ENCODE measurements at places on chromosomes 12 and 14. TPM values are rescaled to one million over a fixed set of nuclear protein-coding genes. Genes with fewer than 3 reads are reported as not detected.

GRCh38 chr14:76050797-76051392 is 65.3 kb downstream of the IFT43 start:
- DNase-seq, result no peak

DNA sequence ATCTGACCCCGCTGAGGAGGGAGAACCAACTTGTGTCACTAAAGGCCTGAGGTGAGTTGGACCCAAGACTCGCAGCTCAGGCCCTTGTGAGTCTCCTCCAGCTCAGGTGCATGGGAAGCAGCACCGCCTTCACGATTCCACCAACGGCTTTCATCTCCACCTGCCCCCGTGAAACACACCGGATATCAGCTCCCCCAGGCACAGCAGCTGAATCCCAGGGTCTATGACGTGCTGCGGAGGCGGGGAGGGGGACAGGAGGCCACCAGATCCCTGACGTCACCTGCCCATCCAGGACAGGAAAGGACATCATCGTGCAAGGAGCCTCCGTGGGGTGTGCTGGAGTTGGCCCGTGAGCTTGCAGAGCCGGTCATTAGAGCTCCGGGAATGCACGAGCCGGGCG is 18.5 kb upstream of the SFSWAP start:
- DNase-seq, result no peak

- no peak for DNase-seq
These were observed 319.4 kb downstream of the SYT1 start for GRCh38 chr12:79183926-79184325.

The NFE2 gene
- 0.15 TPM for total RNA-seq

DNA sequence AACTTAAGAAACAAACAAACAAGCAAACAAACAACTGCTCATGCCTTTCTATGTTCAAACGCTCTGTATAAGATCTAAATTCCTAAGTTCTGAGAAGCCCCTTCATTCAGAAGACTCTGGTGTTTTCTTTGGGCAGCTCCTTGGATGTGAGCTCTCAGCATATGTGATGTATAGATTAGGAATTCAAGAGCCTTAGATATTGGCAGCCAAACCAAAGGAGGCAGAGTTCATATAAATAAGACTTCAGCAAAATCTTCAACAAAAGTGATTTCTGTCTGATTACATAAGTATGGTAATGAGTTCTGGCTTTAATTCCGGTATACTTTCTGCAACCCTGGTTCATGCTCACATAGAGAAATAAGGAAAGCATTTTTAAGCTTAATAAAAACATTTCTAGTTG is 145.6 kb downstream of the DYRK2 start:
- DNase-seq, result no peak

The WNT1 gene
- total RNA-seq, result not detected

GRCh38 chr12:31989571-31990362 is 30.6 kb downstream of the RESF1 start:
- no peak for DNase-seq

The RPL10L gene
- not detected for total RNA-seq

The TGFB3 gene
- 4.8 TPM for total RNA-seq

GRCh38 chr12:57456145-57456700 is 1.1 kb downstream of the INHBE start:
- DNase-seq, result no peak

- DNase-seq, result no peak
These were observed 95.7 kb downstream of the RFLNA start for GRCh38 chr12:124390442-124391097.

GRCh38 chr12:5571115-5571514 is 139.2 kb downstream of the NTF3 start:
- DNase-seq, result no peak

The IL23A gene
- 0.88 TPM for total RNA-seq

GRCh38 chr12:66901138-66901932 is 222.5 kb upstream of the GRIP1 start:
- DNase-seq, result no peak

DNA sequence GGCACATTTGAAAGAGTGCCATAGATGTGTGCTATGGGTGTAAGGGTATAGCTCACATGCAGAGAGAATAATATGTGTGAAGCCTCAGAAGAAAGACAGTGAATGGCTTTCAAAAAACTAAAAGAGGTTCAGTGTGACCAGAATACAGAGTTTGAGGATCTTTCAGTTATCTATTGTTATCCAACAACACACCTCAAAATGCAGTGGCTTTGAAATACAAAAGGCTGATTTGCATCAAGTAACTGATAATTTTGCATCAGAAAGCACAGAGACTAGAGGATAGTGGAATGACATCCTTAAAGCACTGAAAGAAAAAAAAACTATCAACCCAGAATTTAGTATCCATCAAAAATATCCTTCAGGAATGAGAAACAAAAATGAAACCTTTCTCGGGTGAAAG is 131.6 kb upstream of the IGF1 start:
- no peak for DNase-seq

The LALBA gene
- not detected for total RNA-seq

The PROX2 gene
- not detected for total RNA-seq

DNA sequence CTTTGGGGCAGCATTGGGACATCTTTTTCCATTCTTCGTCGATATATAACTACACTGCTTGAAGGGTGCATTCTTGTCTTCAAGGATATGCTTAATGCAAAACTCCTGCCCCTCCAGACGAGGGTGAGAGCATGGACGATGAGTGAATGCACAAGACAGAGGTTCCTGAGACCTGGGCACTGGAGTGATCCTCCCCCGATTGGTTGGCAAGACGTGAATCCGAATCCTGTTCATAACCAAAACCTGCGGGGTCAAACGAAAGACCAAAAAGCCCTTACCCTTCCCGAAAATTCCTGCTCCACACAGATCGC is 684 bp downstream of the KANSL2 start:
- DNase-seq, result no peak

The ALKBH1 gene
- total RNA-seq, result 17.0 TPM

DNA sequence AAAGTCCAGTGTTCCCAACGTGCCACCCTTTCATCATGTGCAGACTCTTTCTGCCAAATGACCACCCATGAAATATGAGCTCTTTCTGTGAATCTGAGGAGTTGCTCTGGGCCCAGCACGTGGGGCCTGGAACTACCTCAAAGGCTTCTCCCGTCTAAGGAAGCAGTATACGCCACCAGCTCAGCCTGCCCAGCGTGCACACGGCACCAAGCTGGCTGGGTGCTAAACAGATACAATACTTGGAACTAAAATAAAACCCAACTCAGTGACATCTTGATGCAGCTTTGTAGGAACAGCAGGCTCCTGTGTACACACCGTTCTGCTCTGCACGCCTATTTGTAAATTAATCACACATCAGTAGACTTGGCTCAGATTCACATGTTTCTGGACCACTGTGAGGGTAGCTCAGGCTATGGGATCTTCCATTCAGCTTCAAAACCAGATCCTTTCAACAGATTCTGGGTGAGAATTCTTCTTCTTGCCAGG is 74.8 kb downstream of the ARL6IP4 start:
- DNase-seq, result no peak

GRCh38 chr14:45254771-45255170 is 1.8 kb upstream of the MIS18BP1 start:
- DNase-seq, result no peak

GRCh38 chr14:77033622-77034589 is 5.4 kb upstream of the IRF2BPL start:
- peak; percentile 84 for DNase-seq

DNA sequence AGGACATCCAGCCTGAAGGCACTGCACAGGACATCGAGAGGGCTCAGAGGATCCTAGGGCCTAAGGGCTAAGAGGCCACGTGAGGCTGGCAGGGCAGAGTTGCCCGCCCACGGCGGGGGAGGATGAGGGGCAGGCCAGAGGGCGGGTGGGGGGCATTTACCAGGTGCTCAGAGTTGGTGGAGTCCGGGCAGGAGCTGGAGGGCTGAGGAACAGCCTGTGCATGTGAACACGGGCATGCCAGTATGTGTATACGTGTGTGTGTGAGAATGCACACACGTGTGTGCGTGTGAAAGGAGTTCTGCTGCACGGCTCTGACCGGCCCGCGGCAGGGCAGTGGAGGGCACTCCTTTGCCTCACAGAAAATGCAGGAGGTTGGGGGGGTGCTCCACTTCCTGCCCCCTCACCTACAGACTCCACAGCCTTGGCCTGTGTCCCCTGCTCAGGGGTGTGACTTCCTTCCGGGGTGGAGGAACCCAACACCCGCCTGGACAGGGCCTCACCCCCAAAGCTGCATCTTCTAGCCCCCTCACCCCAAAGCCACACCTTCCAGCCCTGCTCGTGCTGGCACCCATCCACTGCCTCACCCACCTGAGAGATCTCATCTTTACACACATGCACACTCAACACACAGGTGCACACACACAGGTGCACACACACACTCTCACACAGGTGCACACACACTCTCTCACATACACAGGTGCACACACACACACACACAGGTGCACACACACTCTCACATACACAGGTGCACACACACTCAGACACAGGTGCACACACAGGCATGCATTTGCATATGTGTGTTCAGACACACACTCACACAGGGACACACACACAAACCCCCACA is 11.8 kb upstream of the GPR132 start:
- no peak for DNase-seq

The SPIC gene
- not detected for total RNA-seq

DNA sequence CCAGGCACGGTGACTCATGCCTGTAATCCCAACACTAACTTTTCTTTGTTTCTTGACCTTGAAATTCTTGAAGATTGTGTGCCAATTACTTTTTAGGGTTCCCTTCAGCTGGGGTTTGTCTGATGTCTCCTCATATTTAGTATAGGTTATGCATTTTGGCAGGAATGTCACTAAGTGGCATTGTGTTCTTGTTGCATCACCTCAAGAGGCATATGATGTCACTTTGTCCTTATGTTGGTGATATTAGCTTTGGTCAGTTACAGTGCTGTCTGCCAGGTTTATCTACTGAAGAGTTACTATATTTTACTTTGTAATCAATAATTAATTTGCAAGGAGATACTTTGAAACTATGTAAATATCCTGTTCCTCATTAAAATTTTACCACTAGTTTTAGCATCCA is 61.0 kb upstream of the BTG1 start:
- no peak for DNase-seq

DNA sequence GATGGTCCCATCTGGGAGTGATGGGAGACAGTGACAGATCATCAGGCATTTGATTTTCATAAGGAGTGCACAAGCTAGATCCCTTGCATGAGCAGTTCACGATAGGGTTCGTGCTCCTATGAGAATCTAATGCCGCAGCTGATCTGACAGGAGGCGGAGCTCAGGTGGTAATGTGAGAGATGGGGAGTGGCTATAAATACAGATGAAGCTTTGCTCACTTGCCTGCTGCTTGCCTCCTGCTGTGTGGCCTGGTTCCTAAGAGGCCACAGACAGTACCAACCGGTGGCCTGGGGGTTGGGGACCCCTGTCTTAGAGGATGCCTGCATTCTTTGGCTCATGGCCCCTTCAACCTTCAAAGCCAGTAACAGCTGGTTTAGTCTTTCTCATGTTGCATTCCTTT is 130.3 kb downstream of the PTPN11 start:
- DNase-seq, result no peak

GRCh38 chr14:106737021-106737420 is 1210.6 kb downstream of the TMEM121 start:
- no peak for DNase-seq

The SLC5A8 gene
- 0.29 TPM for total RNA-seq

The RPGRIP1 gene
- total RNA-seq, result 0.48 TPM

The SMOC1 gene
- total RNA-seq, result 2.9 TPM

- no peak for DNase-seq
These were observed 290.0 kb upstream of the NOVA1 start for GRCh38 chr14:26887847-26888246.

DNA sequence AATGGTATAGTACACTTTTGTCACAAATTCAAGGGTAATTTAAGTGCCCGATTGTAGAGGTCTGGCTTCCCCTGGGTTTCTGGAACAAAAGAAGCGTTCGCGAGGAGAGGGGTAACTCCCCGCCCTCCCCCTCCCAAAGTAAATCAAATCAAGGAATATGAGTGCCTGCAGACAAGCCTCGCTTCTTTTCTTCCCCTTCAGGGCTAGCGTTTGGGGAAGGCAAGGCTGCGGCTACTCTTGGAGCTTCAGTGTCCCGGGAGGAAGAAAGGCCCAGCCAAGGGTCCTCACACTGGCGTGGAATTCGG is 456 bp upstream of the TMPO start:
- DNase-seq, result no peak

GRCh38 chr12:104565606-104566243 is 109.0 kb downstream of the CHST11 start:
- no peak for DNase-seq

The DHRS2 gene
- total RNA-seq, result 9.4 TPM

- DNase-seq, result no peak
These were observed 110.8 kb downstream of the EML5 start for GRCh38 chr14:88681755-88682494.

The TFCP2 gene
- total RNA-seq, result 22.1 TPM

DNA sequence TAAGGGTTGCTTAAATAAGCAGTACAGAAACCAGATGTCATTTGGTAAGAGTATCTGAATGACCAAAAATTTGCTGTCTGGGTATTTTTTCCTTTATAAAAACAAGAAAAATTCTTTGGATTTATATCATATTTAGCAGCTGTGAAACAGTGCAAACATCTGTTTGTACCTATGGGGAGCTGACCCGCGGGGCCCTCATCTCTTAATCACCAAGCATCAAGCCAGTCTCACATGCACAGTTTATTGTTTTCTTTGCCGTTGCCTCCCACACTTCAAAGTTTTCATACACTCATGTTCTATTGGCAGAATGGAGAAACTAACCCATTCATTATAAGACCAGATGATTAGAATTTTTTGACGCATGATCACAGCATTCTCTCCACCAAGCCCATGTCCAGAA is 142.2 kb downstream of the BMP4 start:
- DNase-seq, result no peak

DNA sequence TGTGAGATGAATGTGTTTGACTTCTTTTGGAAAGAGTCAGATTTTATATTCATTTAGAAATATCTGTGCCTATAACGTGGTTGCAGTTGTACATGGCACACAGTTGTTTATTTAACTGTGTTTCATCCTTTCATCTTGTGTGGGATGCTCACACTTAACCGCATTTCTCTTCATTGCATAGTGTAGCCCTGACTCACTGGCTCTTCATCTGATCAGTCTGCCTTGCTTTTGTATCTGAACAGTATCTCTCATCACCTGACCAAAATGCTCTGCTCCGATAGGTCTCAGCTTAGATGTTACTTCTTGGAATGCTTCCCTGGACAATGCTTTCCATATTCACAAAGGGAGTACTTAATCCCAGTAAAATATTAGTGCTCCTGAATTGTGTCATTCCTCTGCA is 83.4 kb downstream of the PDE3A start:
- no peak for DNase-seq

The RASSF8 gene
- 42.6 TPM for total RNA-seq

GRCh38 chr14:104724407-104724980 is 465 bp downstream of the ADSS1 start:
- no peak for DNase-seq

DNA sequence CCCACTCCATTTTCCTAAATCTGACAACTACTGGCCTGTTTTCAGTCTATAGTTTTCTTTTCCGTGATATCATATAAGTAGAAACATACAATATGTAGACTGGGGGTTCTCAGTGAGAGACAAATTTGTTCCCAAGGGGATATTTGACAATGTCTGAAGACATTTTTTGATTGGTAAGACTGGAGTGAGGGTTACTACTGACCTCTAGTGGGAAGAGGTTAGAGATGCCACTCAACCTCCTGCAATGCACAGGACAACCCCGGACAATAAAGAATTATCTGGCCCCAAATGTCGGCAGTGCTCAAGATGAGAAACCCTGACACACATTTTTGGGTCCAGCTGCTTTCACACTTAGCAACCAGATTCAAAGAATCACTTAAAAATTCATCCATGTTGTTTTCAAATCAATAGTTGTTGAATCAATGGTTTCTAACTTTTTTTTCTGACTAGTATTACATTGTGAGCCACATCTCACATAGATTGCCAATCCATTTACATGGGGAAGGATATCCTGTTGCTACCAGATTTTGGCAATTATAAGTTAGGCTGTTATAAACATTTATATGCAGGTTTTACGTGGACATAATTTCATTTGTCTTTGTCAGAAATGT is 307.1 kb downstream of the RPL10L start:
- no peak for DNase-seq
